Stimulated activated CD8-positive, alpha-beta memory T cell treated with anti-CD3 and anti-CD28 coated beads, Interleukin-4, amount 100 ng/mL, for 24 hours (primary cell): ENCODE measurements at places on chromosomes 6 and 20.

GRCh38 chr20:4406627-4407026 lies 315.1 kb upstream of the PRND start:
- DNase-seq, result no peak

GRCh38 chr6:12196326-12196936 lies 93.7 kb upstream of the EDN1 start:
- DNase-seq, result no peak

DNA sequence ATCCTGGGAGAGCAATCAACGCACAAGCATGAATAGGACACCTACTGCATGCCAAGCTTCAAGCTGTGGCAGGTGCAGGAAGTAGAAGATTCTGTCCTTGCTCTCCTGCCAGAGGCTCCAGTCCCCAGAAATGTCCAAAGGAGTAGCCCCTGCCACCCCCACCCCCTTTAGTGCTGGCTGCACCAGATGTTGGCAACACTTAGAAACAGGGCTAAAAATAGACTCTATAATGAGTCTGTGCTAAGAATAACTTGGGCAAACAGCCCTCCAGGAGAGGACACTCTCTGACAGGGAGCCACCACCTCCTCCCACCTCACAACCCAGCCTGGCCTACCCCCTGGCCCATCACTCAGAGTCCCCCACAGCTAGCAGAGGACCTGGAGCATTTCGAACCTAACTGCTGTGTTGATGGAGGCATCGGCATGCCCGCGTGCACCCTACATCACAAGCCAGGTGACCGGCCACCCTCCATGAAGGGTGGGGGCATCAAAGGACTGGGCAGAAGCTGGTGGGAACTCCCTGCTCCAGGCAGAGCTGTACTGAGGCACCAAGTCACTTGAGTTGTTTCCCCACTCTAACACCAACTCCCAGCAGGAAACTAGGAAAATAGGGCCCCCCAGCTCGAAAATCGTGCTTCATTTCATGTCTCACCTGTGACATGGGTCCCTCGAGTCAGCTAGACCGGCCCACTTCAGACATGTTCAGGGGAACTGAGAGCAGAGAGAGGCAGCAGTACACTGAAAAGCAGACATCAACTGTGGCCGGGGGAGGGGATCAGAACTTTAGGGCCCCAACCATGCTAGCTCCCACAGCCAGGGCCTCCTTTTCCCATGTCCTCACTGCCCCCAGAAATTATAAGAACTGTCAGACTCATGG lies 18.7 kb downstream of the TFEB start:
- DNase-seq, result no peak

DNA sequence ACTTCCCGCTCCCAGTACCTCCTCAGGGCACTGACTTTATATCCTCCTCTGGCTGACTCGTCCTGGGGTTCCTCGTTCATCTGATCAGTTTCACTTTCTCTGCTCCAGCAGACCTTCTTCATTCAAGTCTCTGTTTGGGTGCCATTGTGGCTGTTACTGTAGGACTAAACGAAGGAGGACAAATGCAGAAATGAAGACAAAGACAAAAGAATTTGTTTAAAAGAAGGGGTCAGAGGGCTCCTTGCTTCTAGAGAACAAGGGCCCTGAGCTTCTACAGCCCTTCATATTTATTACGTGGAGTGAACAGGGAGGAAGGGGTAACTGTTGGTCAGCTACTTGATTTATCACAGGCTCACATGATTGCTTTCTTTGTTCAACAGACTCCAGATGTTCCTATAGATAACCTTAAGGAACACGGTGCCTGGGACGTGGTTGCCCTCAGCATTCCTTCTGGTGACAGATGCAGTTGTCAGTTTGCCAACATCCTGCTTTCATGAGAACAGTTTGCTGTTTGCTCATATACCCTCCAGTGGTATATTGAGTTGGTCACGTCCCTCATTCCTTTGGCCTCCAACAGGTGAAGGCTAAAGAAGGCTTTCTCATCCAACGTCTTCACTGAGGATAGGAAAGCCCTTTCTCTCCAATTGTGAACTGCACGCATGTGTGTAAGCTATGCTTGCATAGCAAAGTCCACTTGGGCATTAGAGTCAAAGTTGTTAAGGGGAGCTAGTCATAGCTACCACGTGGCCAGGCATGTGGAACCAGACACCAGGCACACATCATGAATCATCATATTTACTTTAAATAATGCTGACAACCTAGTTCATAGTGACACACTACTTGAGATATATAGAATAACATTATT lies 69.1 kb upstream of the BTN3A2 start:
- no peak for DNase-seq

DNA sequence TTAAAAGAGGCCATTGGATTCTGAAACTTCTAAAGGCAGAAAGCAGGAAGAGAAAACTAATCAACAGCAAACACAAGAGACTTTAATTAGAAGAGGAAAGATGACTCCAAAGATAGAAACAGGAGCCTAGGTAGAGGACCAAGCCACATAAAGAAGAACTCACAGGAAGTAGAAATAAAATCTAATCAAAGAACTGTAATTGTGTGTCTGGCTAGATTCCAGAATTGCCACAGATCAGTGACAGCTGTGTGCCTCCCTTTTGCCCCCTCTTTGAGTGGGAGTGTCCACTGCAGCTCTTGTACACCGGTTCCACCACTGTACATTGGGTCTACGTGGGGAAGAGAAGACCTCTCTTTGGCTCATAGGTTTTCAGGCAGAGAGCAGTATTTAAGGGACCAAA lies 22.3 kb upstream of the THEMIS start:
- DNase-seq, result no peak

GRCh38 chr6:79180052-79180451 lies 54.4 kb downstream of the HMGN3 start:
- no peak for DNase-seq

DNA sequence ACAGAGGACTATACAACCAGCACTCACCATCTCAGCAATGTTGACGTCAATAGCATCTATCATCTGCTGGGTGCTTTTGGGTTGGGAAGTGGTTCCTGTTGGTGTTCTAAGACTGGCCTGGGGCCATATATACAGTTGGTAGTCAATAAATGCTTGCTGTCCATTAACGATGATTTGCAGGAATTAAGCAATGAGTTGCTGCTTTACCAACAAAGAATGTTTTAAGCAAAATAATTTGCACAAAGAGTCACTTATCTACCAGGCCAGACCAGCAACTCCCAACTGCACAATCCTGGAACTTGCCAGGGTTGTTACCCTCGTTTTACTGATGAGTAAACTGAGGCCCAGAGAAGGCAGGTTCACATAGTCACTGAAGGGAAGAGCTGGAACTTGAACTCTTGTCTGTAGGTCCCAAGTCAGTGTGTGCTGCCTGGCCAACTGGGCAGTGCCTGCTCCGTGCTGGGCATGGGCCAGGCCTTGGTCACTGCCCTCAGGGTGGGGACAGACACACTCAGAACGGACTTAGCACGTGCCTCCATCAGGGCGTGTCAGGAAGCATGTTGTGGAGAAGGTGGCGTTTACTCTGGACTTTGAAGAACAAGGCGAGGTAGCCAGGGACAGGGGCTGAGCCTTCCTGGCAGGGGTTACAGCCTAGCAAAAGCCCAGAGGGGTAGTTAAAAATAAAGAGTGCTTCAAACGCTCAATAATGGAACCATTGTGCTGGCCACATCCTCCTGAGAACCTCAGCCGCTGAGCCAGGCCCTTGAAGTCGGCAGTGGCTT lies 2.5 kb upstream of the SRC start:
- no peak for DNase-seq

- DNase-seq, result no peak
Observed at GRCh38 chr20:50868509-50869495, 62.4 kb downstream of the ADNP start.

GRCh38 chr20:4703281-4703676 lies 18.4 kb upstream of the PRND start:
- no peak for DNase-seq

DNA sequence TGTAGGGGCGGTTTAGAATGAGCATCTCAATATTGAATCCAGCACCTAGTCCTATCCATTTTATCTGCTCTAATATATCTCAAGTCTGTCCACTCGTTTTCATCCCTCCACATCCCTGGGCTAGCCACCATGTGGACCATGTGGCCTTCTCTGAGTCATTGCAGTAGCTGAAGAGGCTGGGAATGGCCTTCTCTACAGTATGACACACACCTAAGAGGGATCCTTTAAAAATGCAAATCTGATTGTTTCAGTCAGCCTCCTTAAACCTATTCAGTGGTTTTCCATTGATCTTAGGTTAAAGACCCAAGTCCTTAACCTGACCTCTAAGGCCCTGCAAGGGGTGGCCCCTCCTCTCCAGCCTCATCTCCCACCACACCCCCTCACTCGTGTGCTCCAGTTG lies 9.4 kb downstream of the RING1 start:
- DNase-seq, result no peak

DNA sequence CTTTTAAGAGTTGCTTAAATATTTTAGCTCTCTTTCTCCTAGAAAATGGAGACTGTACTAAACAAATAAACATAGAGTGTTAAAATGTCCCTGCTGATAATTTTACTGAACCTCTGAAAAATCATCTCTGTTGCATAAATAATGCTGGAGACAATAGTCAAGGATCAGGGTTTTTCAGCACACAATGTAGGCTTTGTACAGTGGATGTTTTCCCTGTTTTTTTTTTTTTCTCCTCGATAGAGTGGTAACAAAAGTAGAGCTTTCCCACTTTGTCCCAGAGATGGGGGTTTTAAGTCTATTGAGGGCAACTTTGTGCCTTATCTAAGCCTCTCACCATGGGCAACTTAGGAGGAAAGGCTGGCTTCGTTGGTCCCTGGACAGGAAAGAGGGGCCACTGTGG lies 222.6 kb upstream of the HDDC2 start:
- no peak for DNase-seq

DNA sequence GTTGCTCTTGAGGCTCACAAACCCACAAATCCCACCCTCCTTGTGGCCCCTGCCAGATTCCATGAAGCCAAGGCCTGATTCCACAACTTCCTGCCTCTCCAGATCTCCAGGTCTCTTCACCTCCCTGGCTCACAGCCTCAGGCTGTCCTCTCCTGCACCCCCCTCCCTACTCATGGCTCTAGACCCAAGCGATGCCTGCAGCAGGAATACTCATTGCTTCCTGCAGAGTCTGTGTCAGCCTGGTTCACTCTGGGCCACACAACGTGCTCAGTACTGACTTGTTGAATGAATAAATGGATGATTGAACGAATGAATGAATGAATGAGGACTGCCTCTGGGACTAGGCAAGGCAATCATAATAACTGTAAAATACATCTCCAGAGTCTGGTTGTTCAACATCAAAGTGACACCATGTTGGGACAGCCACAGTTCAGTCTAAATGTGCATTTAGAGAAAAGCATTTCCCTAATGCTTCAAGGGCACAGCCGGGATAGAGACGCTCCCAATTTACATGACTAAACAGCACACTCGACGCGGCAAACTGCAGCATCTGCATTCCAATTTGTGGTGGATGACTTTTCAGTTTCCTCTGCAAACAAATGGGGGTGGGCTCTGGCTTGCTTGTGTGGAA lies 139.9 kb downstream of the GRM4 start:
- no peak for DNase-seq

DNA sequence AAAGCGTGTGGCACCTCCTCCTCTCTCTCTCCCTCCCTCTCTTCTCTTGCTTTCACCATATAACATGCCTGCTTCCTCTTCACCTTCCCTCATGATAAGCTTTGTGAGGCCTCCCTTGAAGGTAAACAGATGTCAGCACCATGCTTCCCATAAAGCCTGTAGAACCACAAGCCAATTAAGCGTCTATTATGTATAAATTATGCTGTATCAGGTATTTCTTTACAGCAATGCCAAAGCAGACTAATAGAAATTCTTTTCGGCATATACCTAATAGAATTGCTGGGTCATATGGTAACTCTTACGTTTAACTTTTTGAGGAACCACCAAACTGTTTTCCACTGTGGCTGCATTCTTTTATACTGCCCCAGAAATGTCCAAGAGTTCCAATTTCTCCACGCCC lies 75.0 kb downstream of the SYCP2 start:
- DNase-seq, result no peak

DNA sequence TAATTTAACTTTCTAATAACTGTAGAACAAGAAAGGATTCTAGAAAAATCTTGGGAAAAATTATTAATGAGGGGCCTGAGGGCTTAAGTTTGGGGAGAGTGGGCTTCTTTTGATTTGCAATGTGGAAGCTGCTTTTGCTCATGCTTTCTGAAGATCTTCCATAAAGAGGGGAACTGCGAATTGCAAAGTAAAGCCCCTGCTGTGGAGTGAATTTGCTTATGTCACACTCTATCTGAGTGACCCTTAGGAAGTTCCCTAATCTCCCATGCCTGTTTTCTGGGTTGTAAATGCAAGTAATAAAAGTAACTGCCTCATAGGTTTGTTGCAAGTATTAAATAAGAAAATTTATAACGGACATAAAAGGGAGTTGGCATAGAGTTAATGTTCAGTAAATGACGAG lies 301.2 kb downstream of the PLCB1 start:
- no peak for DNase-seq

DNA sequence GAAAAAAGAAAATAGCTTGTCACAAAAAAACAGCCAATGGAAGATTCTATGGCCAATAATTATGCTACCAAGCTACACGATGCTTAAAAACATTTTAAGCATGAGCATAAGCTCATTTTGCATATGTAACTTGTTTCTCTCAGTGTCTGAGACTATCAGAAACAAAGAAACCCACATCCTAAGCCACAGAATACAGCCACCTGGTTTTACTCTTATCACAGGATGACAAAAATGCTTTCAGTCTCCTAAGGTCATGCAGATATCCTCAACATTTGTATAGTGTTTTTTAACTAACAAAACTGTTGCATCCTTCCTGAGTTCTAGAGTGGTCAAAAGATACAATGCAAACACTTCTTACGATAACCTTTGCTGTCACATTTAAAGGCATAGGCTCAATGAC lies 172.1 kb upstream of the RUNX2 start:
- no peak for DNase-seq

- DNase-seq, result no peak
Observed at GRCh38 chr6:37602801-37603200, 94.9 kb downstream of the MDGA1 start.

- DNase-seq, result no peak
Observed at GRCh38 chr20:57627339-57627738, 7.1 kb upstream of the ZBP1 start.

DNA sequence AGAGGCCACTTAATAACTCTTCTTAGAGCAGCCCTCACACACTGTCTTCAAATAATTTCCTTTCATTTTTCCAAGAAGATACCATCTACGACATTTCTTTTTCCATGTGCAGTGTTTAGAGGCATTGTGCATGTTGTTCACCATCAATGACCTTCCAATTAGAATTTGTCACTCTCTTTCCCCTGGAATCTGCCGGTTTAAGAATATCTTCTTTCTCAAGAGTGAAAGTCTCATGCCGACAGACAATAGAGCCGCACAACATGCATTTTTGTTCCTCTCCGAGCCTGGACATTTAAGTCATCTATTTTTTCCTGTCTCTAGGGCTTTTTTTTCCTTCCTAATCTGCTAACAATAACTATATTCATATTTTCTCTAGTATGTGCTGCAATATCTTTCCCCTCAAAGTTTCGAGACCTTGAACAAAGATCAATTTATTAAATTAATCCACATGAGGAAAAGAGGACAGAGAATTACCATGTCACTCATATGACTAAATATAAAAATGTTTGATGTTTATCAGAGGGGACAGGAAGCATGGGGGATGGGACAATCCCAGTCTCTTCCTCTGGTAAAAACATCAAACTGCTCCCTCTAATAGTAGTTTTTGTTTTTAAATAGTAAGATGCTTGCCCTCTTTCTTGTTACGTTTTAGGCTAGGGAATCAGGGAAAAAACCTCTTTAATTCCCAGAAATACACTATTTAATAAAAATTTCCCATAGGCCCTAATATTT lies 893.4 kb downstream of the C6orf118 start:
- DNase-seq, result no peak
